ENCODE measurements at places on chromosomes 1 and 21.
A peak's percentile ranks its signal among the peaks of the same experiment; 100 is the strongest.

- no peak for DNase-seq
Observed at GRCh38 chr21:46069166-46069565, 28.7 kb upstream of the COL6A2 start.

- no peak for DNase-seq
Observed at GRCh38 chr1:93597709-93598108, 83.9 kb downstream of the BCAR3 start.

DNA sequence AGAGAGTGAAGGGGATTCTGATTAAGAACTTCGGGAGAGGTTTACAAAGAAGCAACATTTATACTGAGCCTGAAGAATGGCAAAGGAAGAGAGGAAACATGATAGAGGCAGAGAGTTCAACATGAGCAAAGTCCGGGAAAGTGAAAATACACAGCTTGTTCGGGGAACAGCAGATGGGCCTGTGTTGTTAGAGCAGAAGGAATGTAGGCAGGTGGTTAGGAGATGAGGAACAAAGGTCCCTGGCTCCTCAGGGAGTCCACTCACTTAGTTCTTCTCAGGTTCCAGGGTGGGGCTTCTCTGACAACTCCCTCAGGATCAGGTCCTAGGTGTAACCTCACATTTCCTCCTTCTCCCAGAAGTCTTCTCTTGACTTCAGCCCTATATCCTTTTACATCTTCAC, 5.1 kb upstream of the ZNF326 start:
- DNase-seq = no peak

DNA sequence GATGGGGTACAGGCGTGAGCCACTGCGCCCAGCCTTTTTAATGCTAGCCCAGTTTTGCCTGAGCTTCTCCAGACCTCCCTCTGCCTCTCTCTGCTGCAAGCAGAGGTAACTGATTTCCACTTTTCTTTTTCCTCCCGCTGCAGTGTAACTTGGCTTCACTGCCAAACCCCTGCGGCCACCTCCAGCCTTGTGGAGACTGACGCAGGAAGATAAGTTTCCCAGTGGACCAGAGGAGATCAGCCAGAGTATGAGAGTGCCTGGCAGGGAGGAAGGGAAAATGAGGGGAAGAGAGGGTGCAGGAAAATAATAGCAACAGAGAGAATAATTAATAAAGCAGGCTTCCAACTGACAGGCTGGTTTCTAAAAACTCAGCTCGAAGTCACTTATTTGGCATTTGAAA, 143.7 kb downstream of the PCNX2 start:
- DNase-seq = no peak

GRCh38 chr1:179297105-179297378, 3.4 kb downstream of the SOAT1 start:
- no peak for DNase-seq

- peak; percentile 54 for DNase-seq
Observed at GRCh38 chr1:198088360-198089071, 68.3 kb upstream of the NEK7 start.

GRCh38 chr1:159880430-159880829, 18.0 kb upstream of the VSIG8 start:
- no peak for DNase-seq

DNA sequence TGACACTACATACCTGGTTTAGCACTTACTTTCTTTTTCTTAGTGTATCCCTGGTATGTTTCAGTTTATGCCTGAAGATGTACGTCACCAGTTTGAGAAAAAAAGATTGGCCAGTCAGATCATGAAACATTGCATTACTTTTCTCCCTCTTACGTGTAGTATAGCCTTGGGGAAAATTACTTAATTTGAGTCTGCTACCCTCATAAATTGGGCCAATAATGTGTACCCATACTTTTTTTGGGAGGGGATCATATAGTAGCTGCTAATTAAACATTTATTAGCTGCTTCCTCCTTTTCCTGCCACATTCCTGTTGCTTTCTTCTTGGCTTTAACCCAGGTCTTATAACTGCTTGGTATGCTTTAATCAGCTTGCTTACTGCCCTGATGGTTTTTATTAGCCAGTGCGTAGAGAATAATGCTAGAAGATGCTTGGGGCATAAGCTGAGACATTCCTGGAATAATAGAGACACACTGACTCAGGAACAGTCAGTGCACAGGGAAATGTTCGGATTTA, 32.1 kb downstream of the RABGAP1L start:
- peak; percentile 41 for DNase-seq

- no peak for DNase-seq
Observed at GRCh38 chr1:81312272-81312754, 488.4 kb upstream of the ADGRL2 start.

DNA sequence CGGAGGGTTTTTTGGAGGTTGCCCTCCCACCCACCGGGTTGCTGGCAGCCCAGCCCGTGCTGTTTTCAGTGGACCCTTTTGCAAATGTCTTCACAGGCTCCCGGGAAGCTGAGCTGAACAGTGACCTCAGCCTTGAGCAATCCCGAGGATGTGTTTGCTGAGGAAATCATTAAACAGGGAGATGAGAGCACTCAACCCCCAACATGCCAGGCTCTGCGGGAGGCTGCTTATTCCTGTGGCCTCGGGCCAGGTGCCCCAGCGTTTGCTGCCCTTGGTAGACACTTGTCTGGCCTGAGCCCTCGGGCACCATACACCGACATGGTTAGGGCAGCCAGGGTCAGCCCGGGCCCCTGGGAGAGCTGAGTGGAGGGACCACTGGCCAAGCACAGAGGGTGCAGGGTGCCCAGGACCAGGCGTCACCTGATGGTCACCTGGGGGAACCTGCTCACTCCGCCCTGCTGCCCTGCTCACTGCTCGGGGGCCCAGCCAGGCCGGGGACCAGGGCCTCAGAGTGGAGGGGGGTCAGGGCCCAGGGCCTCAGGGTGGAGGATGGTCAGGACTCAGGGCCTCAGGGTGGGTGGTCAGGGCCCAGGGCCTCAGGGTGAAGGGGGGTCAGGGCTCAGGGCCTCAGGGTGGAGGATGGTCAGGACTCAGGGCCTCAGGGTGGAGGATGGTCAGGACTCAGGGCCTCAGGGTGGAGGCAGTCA, 42.5 kb upstream of the POFUT2 start:
- DNase-seq = peak; percentile 87

GRCh38 chr1:180199018-180199417, 31.0 kb upstream of the LHX4 start:
- no peak for DNase-seq

DNA sequence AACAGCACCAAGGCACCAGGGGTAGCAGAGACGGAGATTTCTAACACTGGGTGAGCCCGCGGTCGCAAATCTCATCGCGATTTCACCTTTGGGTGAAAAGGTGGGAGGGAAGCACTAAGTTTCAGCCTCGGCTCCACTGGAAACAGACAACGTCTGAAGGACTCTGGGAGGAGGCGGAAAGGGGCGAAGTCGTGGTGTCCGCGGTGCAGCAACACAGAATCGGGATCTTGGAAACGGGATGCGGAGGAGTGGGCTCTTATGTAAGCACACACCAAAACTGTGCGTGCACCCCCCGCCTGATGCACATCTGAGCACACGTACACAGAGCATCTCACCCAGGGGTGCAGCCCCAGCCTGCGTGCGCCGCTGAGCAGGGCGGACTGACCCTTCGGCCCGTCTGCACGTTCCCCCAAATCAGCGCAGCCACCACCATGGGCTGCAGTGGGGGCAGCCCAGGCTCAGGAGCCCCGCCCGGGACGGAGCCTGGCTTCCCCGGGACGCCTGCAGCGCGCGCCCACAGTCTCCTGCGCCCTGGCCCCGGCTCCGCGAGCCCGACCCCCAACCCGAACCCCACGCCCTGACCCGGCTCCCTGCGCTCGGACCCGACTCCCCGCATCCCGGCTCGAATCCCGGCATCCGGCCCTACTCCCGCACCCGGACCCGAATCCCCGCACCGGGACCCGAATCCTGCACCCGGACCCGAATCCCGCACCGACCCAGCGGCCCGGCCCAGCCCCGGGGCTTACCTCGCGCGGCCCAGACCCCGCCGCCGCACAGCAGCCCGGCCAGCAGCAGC, 670 bp downstream of the CLSTN1 start:
- no peak for DNase-seq

- no peak for DNase-seq
Observed at GRCh38 chr1:230077011-230077410, 10.0 kb downstream of the GALNT2 start.

DNA sequence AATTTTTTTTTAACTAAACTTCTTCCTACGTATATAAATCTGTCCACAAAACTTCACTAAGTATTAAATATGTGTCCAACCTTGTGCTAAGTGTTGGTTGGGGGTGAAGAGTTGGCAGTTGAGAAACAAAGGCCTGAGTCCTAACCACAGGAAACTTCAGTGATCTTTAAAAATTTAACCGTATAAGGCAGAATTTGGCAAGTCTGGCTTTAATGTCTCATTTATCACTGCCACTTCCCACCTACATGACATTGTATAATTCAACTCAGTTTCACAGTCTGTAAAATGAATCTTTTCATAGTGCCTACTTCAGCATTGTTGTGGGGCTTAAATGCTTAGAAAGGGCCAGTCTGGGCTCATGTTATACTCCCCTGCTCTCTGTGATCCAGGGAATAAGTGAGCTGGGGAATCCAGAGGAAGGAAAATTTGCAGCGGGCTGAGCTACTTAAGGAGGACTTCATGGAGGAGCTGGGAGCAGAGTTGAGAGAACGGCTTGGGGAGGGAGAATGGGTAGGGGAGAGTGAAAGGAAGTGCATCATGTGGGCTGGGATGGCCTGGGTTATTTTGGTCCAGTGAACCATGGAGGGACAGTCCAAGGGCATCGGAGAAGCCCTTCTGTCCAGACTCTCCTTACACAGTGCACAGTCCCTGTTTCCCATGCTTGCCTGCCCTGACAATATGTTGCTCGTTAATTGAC, 14.5 kb downstream of the IFNAR2 start:
- no peak for DNase-seq

GRCh38 chr1:198107091-198107501, 49.7 kb upstream of the NEK7 start:
- DNase-seq = no peak

DNA sequence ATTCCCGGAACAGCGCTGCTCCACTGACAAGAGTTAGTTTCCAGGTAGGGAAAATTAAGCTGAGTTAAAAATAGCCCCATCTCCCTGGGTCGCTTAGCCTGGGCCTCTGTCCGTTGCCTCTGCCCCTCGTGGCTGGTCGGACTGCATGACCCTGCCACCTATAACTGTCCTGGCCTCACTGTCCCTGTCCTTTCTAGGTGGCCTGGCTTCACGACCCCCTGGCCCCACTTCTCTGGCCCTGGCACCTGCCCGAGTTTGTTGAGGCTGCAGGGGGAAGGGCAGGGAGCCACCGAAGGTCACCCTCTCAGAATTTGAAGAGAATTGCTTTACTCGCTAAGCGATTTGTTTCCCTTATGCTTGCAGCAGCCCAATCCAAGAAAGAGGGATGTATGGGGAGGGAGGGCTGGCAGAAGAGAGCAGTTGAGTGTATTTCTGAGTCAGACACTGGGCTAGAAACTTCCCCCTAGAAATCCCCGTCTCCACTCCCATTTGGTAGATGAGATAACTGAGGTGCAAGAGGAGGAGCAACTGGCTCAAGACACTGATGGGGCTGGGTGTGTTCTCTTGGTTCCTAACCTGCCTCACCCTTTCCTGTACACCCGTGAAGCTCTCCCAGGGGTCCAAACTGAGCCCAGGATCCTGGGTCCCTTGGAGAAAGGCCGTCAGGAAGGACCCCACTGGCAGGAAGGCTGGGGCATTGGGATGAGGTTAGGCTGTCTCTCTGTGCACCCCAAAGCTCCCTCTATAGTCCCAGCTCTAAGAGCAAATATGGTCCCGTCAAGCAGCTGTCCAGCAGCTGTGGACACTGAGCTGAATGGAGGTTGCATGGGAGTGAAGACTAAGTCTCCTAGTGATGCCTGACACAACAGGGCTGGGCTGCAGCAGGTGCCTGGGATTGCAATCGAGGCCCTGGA, 2.9 kb upstream of the EDN2 start:
- DNase-seq = no peak

- no peak for DNase-seq
Observed at GRCh38 chr1:15739745-15740144, 2.6 kb upstream of the TMEM82 start.

Measured in HTR-8/SVneo (cell line).